ENCODE measurements at places on chromosomes 7 and 10.

- no peak for DNase-seq
Observed at GRCh38 chr7:7706101-7706511, 12.3 kb downstream of the RPA3 start.

DNA sequence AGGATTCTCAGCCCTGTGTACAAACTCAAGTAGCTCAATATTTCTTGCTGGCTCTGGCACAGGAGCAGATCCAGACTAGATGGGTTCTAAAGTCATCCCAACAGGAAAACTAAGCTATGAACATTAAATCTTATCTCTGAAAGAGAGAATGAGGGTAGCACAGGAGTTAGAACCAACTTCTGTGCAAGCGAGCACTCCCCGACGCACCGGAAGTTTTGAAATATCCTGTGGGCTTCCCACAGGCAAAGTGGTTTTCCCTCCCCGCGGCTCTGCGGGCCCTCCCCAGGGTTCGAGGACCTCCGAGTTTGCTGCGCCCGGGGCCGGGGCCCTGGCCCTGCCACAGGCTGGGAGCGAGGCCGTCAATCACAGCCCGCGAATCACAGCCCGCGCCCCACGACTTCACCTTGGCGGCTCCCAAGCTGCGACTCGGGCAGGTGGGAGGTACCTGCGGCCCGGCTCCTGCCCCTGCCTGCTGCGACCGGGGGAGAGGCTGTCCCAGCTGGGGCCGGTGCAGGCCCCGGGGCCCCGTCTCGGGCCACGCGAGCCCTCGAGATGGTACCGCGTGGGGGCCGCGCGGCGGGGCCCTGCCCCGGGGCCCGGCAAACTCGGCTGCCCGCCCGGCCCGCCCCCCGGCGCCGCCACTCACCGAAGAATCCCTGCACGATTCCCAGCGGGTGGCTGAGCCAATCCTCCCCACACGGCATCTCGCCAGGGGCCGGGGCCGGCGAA lies 598 bp downstream of the MCMBP start:
- DNase-seq = peak; percentile 24

DNA sequence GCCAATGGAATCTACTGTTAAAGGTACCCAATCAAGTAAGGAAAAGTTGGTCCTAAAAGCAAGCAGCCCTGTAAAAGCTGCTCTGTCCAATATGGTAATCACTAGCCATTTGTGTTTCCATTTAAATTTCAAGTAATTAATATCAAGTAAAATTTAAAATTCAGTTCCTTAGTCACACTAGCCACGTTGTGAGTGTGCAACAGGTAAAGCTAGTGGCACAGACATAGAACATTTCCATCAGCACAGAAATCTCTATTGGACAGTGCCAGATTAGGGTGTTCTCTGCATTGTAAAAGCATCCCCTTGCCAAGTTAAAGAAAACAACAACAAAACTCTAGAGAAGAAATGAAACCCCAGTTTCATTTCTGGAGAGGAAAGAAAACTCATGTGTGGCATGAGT lies 4.4 kb downstream of the CAV1 start:
- no peak for DNase-seq

DNA sequence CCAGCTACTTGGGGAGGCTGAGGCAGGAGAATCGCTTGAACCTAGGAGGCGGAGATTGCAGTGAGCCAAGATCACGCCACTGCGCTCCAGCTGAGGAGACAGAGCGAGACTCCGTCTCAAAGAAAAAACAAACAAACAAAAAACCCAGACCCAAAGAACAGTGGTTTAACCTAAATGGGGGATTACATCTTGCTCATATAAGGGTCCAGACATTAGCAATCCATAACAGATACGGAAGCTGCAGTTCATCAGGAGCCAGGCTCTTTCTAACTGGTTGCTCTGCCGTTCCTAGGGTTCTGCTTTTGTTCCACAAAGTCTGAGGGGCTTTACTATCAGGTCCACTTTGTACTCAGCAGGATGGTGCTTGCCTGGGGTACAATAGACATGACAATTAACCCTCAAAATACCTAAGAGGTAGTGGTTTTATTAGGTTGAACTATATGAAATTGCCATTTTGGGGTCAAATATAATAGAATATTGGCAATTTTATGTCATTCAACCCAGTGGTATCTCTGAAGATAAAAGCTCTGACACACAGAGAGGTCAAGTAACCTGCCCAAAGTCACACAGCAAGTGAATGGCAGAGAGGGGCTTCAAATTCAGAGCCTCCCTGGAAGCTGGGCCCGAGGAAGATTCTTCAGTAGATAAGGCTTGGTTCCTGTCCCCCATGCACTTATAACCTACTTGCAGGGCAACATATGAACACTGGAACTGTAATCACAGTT lies 21.3 kb downstream of the NYAP1 start:
- DNase-seq = no peak

DNA sequence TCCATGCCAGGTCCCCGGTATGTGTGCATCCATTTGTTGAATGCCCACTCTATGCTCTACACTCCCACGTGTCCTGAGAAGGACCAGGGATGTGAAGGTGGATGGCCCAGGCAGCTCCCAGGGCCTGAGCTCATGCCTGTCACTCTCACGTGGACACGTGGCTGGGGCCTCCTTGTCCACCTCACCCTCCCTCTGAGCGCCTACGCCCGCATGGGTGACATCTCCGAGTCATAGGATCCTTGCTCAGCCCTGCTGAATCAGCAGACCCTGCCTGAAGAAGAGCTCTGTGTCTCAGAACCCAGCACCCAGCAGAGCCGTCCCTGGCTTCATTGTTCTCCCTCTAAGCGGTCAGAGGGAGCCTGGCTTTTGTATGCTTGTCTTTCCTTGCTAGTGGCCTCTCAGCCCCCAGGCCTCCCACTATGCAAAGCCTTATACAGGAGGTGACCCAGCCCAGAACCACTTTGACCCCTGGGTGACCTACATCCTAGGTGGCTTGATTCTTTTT lies 107.9 kb upstream of the PPIF start:
- DNase-seq = no peak

- no peak for DNase-seq
Observed at GRCh38 chr10:93894516-93895378, 969 bp downstream of the SLC35G1 start.

DNA sequence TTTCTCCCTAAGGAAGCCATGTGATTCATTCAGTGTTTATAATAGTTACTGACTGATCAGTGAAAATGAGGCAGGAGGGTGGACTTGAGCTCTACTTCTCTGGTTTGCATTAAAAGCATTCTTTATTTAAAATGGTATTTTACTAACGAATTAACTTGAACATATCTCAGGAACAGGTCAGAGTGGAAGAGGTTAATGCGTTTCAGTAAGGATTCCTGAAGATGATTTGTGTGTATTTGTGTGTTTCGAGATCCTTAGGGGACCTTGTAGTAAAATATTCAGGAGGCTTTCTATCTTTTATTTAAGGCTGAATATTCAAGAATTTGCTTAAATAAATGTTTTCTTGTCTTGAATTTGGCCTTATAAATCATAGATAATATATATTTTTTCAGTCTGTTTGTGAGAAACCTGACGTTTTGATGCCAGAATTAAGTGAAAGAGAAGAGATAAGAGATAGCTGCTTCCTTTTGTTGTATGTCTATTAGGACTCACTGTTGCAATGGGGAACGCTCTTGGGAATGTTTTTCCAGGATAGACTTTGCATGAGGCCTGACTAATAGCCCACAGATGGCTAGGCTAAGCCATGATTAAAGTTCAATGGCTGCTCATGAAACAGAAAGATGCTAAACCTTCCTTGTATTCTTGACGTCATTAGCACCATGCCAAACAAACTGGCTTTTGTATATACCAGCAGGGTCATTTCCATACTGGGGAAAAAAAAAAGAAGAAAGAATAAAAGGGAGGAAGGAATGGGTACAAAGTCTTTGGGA lies 93.8 kb upstream of the MTPN start:
- DNase-seq = no peak

GRCh38 chr10:100713049-100713858 lies 32.1 kb upstream of the PAX2 start:
- DNase-seq = no peak

GRCh38 chr7:36190447-36191291 lies 37.6 kb downstream of the EEPD1 start:
- no peak for DNase-seq

GRCh38 chr7:26584326-26584725 lies 280.1 kb downstream of the SKAP2 start:
- no peak for DNase-seq

DNA sequence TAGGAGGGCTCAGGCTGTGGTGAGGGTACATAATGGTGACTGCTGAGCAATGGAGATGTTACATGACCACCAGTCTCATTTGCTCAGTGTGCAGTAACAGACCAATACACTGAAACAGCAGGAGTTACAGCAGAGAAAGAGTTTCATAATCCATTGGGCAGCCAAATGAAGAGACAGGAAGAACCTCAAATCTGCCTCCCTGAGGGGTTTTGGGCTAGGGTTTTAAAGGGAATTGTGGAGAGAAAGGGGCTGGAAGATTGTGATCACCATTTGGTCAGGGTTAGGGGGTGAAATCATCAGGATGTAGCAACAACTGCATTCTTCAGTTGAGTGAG lies 838.3 kb downstream of the GRID1 start:
- DNase-seq = no peak

DNA sequence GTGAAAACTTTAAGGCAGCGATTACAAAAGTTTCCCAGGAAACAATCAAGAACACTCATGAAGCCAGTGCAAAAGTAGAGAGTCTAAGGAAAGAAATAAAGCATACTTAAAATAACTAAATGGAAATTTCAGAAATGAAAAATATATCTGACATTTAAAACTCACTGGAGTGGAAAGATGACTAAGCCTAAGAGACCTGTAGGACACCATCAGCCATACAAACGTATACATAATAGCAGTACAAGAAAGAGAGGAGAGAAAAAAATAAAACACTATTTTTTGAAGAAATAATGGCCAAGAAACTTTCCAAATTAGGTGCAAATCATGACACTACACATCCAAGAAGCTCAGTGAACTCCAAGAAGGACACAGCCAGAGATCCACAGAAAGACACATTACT lies 5.4 kb upstream of the AKR1D1 start:
- no peak for DNase-seq

DNA sequence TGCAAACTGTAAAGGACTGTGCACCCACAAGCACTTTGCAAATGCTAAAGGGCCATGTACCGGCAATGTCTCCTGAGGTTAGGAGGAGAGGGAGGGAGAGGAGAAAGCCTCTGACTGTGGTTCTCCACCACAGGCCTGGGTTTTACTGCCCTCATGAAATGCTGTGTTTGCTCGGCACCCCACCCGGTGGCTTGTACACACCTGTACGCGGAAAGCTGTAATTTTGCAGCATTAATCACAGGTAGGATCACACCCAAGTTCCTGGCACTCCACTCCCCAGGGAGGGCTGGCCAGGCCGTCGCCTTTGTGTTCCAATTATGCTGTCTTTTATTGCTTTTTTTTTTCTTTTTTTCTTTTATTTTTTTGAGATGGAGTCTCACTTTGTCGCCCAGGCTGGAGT lies 78.5 kb upstream of the MYL10 start:
- no peak for DNase-seq

GRCh38 chr7:149795126-149795525 lies 21.7 kb upstream of the ZNF467 start:
- no peak for DNase-seq

- no peak for DNase-seq
Observed at GRCh38 chr10:11411926-11412545, 199.4 kb downstream of the USP6NL start.

DNA sequence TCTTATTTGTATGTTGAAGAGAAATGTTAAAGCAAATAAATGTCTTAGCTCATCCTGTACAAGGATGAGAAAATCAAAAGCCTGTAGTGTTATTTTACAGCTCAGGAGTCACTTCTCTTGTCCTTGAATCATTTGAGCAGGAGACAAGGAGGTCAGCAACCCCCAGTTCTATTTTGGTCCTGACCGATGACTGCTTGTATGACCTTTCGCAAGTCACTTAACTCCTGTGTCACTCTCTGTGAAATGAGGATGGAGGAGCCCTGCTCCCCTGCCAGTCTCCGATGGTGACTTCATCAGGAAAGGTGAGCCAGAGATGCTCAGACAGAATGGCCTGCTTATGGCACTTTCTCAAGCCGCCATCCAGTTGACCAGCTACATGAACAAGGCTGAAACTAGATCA lies 101.0 kb downstream of the CELF2 start:
- no peak for DNase-seq

DNA sequence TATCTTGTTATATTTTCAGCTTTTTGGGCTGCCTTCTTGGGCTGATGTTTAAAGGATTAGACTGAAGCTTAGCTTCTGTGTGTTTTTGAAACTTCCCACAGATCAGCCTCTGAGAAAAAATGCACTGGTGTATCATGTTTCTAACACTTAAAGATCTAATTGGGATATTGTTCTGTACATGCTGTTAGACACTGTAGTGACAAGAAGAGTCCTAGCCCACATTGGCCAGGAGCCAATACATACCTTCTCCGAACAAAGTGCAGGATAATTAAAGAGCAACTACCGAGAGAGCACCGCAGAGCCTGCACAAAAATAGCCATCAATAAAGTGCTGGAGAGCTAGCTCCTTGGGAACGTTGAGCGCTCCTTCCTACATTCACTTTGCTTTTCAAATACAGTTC lies 289.4 kb upstream of the SP8 start:
- DNase-seq = no peak

DNA sequence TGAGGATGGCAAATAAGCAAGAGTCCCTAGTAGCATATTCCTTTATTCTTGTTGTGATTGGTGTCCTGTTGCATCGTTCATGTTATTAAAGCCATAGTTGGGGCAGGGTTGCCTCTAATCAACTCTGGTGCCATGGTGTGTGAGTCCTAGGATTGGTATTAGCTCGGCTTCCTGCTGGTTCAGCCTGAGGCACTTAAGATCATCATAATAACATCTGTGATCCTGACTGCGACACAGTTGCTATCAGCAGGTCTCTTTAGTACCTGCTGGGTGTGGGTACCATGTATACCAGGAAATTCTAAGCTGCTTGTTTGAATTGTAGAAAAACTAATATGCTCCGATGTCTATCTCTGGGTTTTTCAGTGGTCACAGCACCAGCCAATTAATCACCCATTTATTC lies 1.6 kb downstream of the WEE2 start:
- DNase-seq = no peak

DNA sequence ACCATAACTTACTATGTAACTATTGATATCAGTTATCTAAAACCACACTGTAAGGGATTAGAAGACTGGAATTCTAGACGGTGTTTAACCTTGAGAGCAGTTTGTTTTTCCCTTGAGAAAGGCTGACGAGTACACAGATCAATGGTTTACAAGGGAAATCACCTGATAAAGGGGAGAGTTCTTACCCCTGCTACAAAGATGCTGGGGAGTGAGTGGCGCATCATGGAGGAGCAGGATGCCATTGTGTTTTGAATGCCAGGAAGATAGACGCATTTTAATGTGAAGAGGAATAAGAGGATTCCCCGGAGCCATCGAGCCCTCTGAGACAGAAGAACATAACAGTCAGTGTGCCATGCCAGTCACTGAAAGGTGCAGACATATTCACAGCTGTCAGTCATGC lies 145.2 kb downstream of the PKD1L1 start:
- no peak for DNase-seq

- no peak for DNase-seq
Observed at GRCh38 chr10:103795634-103796270, 59.6 kb downstream of the SH3PXD2A start.

GRCh38 chr10:74916283-74916682 lies 89.9 kb downstream of the KAT6B start:
- DNase-seq = no peak
